ENCODE measurements at places on chromosomes 4 and X. TPM values are rescaled to one million over a fixed set of nuclear protein-coding genes. Genes with fewer than 3 reads are reported as not detected.

DNA sequence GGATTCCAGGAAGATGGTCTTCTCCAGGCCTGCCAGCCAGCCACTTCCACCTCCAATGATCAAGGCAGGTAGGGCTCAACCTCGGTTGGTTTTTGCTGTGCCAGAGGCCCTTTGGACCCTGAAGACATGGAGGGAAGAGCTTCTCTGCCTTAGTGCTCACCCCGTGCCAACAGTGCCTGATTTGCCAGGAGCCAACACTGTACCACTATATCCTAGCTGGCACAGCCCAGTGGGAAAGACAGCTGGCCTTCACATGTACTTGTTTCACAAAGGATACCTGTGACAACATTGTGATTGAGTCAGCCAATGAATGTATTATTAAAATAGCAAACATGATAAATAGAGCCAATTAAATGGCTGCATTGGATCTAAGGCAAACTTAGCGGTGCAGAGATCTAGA lies 51.9 kb upstream of the PRPS1 start:
- no peak for DNase-seq

Gene NUDT10
- 0.35 TPM for total RNA-seq

DNA sequence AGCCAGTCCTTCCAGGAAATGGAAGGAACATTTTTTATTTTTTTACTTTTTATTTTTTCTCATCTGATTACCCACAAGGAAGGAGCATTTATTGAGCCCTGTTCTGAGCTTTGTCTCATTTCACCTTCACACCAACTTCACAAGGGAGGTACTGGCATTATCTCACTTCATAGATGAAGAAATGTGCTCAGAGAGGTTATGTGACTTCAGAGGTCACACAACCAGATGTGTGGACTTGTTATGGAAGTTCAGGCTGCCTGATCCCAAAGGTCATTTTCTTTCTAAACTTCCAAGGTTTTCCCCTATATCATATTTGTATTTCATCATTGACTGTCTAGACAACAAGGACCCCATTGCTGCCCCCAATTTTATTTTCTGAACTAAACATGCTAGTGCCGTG lies 160.3 kb downstream of the DCLK2 start:
- no peak for DNase-seq

DNA sequence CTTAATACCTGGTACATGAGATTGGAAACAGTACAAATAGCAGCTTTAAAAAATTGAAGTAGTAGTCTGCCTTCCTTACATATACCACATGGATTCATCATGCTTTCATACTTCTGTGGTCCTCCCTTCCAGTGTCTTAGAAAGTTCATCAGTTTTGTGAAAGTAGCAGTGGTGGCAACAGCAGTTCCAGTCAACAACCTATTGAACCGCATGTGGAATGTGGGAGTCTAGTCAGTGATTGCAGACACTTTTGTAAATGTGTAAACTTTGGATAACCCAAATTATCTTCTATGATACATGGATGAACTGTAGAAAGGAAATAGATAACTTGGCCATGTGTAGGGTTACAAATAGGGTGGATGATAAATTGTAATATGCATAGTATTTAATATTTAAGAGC lies 34.1 kb downstream of the FNIP2 start:
- no peak for DNase-seq

- no peak for DNase-seq
Observed at GRCh38 chrX:49042581-49043219, 457 bp downstream of the TFE3 start.

DNA sequence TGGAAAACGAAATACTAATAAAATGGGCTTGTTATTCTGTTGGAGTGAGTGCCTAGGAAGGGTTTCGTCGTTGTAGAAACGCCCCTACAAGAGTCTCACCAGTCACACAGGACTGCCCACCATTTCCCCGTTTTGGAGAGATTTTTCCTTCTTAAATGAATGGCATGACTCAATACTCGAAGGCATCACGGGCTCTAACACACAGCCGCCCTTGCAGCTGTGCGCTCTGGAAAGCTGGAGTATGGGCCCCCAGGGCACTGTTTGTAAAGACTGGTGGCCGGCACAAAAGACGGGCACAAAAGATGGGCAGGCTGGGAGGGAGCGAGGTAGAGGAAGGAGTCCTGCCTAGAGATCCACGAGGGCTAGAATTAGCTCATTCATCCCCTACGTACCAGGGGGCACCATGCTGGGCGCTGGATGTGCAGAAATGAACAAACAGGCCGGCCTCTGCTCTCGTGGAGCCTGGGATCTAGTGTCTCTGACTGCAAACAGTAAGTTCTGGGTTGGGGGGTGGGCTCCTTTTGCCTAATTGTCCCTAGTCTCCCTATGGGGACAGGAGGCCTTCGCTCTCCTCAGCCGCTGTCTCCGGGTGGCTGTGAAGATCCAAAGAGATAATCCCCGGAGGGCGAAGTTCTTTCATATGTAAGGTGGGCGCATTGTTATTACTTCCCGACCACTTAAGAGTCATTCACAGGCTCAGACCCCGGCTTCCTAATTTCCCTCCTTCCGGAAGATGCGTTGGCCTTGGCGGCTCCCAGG lies 1.0 kb upstream of the SFRP2 start:
- no peak for DNase-seq

Gene TXK
- 1.2 TPM for total RNA-seq

Gene PNMA6F
- total RNA-seq, result not detected

GRCh38 chrX:30196322-30196721 lies 19.0 kb upstream of the MAGEB2 start:
- DNase-seq, result no peak

Gene SULT1B1
- total RNA-seq, result 0.59 TPM

DNA sequence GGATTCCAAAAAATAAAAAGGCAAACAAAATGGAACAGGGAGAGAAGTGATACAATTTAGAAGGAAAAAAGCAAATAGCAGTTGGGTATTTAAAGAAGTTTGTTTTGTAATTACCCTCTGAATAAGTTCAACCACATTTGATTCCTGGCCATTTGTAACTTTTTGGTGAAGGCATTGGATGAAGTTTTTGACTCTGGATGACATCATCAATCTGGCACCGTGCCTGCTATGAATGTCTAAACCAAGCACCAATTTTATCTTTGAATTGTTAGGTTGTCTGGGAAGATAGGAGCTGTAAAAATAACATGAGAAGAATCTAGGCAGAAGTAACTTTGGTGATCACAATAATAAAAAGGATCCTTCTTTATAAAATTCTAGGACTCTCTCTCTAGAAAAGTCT lies 29.5 kb downstream of the TMPRSS11A start:
- no peak for DNase-seq

All from cardiac septum (tissue), 1 donor.